Activated naive CD4-positive, alpha-beta T cell treated with anti-CD3 and anti-CD28 coated beads, Interleukin-2, amount 50 U/mL, for 16 hours (primary cell): ENCODE measurements at places on chromosomes 1 and 21.

- no peak for DNase-seq
Observed at GRCh38 chr1:44032170-44032790, 1.0 kb upstream of the SLC6A9 start.

DNA sequence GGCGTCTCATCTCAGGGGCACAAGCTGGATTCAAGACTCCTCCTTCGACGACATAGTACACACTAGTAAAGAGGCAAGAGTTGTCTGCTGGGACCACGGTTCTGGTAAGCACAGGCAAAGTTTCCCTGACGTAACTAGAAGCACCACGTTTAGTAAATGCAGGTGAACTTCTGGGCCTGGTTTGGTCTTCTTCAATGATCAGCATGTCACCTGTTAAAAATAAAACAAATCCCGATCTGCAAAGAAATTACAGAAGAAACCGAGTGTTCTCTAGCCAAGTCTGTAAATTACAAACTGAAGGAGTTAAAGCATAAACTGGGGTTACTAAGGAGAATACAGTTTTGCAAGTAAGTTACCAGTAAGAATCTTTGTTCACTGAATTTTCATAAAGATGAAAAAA lies 1.5 kb downstream of the YOD1 start:
- DNase-seq: no peak

- no peak for DNase-seq
Observed at GRCh38 chr1:101282314-101283038, 45.7 kb downstream of the S1PR1 start.

GRCh38 chr1:171801487-171801891 lies 20.0 kb downstream of the METTL13 start:
- DNase-seq: no peak

- no peak for DNase-seq
Observed at GRCh38 chr1:204407295-204407971, 4.2 kb downstream of the PPP1R15B start.

DNA sequence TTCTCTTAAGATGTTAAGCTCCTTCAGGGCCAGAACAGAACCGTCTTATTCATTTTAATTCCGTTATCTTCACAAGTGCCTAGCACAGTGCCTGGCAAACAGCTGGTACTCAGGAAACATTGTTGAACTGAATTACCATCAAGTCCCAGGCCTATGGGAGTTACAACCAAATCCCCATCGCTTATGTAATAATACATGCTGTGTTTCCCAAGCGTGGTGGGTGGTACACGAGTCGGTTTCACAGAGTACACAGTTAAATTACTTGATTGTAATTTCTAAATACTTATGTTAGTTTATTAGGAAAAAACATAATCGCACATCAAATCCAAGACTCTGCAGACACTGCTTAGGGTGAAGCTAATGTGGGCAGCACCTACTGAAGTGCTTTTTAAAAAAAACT lies 1.0 kb downstream of the ANGEL2 start:
- DNase-seq: no peak

GRCh38 chr1:165376811-165377311 lies 20.3 kb upstream of the LMX1A start:
- no peak for DNase-seq
